ENCODE measurements at places on chromosomes 1 and 21.
A peak's percentile ranks its signal among the peaks of the same experiment; 100 is the strongest.

DNA sequence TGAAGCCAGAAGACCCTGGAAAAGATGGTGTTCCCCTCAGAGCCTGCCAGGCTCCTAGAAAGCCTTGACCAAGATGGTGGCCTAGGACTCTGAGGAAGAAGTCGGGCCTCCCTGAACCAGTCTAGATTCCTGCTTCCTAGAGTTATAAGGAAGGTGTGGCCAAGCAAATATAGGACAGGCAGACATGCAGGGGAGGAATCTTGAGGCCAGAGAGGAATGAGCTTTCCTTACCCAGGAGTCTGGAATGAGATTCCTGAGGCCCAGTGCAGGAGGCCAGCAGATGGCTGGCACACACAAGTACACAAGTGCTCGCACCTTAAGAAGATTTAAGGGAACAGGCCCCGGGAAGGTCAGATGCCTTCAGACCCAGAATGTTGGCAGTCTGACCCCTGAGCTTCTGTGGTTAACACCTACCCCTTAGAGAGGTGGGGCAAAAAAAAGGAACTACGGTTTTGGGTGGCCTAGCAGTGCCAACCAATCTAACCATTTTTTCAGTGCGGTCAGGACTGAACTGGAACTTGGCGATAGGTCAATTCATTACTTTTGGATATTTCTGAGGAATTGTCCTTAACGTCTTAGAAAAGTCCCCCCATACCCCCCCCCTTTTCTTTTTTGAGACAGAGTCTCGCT, 73.3 kb downstream of the MDM4 start:
- no peak for DNase-seq

DNA sequence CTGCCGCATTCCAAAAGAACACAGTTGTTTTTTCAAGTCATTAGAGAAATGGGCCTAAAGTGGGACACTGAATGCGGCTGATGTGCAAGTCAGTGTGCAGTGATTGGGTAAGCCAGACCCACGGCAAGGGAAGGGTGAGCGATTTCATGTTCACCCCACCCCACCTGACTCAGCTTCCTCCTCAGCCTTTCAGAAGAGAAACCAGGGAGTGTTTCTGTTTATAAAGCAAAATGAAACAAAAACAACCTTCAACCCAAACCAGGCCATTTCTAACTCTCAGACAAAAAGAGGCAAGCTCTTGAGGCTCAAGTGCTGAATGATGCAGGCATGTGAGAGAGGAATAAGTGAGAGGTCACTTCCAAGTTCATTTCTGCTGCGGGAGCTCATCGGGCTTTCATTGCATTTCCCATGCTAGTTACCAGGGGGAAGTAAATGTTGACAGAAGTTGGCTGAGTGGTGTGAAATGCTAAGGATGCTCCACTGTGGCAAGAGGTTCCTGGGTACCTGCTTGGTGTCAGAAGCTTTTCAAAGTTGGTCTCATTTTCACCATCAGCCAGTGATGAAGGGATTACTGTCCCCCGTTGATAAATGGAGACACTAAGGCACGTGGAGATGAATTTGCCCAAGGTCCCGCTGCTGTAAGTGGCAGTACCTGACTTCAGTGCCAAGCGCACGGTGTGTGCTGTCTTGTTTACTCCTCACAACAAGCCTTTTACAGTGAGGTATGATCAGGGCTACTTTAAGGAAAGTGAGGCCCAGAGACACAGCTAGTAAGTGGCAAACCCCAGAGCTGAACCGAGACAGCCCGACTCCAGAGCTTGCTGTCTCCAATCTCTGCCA, 29.1 kb downstream of the STPG1 start:
- DNase-seq: no peak

DNA sequence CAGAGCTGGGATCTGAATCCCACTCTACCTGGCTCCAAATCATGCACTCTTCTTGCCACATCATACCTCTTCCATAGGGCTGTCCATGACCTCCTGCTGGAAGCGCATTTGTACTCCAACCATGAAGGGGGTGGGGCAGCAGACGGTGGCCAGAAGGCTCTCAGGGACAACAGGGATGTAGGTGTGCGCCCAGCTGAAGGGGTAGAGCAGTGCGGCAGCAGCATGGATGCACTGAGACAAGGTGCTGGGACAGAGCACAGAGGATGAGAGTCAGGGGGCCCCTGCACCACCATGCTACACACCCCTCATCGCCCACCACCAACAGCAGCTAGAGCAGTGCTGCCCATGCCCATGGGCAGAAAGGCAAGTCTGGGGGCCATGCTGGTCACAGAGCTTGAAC, 8.4 kb downstream of the DENND2D start:
- no peak for DNase-seq

DNA sequence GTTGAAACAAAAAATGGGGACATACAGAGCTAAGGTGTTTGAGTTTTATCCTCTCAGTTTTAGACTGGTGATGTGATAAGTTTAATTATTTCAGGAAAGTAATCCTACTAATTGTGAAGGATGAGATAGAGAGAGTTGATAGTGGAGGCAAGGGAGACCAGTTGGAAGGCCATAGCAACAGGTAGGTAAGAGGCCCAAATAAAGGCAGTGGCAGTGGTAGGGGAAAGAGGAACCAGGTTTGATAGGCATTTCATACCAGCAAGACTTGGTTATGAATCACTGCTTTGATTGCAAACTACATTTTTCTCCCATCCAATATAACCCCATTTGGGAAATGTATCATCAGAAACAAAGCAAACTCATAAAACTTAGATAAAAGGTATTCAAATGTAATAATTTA, 63.1 kb upstream of the SH3GLB1 start:
- DNase-seq: no peak

- no peak for DNase-seq
Observed at GRCh38 chr1:94743862-94744261, 76.3 kb upstream of the SLC44A3 start.

DNA sequence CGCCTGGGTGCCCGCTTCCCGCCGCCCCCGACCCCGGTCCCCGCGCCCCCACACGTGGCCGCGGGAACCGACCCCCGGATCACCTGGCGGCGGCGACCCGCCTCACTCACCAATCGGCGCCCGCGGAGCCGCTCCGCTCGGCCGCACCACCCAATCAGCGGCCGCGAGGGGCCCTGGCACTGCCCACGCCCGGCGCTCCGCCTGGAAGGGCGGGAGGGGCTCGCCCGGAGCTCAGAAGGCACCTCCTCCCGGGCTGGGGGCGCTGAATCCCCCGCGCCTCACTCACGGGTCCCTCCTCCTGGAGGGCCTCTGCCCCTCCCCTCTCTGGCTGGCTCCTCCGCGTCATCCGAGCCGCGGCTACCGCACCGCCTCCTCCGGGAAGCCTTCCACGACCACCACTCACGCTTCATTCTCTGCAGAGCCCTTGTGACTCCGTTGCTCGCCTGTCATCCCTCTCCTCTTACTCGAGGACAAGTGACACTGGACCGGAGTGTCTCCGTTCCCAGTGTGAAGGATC, 374 bp downstream of the SH2D5 start:
- DNase-seq: peak; percentile 42

GRCh38 chr21:46472246-46472645, 13.6 kb downstream of the DIP2A start:
- DNase-seq: no peak

DNA sequence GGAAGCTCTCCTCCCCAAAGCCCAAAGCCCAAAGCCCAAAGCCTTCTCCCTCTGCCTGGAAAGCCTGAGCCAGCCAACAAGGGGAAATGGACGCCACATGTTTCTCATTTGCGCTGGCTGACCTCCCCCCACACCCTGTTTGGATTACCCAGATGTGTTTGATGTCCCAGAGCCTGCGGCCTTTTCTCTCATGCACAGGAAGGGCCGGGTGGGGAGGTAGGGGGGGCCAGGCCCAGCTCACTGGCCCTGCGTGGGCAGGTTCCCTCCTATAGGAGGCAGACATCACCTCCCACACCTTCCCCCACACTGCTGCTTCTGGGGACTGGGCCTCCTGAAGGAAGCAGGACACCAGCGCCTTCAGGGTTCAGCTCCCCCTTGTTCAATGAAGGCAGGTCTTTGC, 116.3 kb downstream of the NAV1 start:
- no peak for DNase-seq
